ENCODE measurements at places on chromosomes 12 and 14.

GRCh38 chr12:67579662-67580003 lies 68.9 kb upstream of the DYRK2 start:
- no peak for DNase-seq

DNA sequence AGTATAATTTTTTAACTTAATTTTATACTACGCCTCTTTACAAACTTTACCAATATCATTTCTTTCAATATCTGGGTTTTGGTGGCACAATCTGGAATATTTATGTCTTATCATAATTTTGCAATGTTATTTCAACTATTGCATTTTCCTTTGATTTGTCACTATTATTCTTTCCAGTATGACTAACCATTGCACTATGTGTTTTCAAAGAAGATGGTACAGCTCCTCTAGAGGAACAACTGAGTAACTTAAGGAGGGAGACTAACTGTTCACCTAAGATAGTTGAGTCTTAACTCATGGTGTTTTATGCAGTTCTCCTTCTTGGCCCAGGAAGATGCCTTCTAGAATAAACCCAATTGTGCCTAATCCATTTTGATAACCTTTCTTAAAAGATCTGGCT lies 60.5 kb upstream of the KIF21A start:
- no peak for DNase-seq

DNA sequence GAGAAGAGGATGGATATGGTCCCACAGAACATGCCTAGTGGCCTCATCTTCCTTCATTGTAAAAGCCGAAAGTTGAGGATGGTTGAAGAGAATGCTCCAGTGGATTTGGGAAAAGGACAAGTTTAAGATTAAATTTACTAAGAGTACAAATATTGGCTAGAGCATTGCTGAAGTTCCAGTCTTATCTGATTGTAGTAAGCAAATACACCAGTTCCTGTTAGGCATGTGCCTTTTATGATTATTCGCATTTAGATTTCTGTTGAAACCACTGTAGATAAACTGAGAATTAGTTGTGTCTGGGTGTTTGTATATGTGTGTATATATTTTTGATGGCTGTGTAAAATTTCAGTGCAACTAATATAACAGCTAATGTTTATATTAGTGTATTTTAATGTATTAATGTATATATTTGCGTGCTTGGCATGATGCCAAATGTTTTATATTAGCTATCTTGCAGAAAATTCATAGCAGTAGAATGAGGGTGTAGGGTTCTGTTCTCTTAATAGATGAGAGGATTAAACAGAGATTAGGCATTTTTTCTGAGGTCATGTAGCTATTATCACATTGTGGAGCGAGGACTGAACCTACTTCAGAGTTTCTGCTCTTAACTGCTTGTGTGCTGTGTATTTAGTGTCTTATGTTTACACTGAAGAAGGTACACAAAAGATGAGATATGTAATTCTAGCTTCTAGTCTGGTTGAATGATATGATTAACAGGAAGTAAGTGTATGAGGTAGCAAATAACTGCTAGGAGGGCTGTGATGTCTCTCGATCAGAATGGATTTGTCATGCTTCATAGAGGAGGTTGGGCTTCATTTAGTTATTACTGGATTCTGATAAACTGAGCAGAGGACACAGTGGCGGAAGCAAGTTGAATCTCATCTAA lies 21.1 kb downstream of the FKBP3 start:
- DNase-seq = no peak

DNA sequence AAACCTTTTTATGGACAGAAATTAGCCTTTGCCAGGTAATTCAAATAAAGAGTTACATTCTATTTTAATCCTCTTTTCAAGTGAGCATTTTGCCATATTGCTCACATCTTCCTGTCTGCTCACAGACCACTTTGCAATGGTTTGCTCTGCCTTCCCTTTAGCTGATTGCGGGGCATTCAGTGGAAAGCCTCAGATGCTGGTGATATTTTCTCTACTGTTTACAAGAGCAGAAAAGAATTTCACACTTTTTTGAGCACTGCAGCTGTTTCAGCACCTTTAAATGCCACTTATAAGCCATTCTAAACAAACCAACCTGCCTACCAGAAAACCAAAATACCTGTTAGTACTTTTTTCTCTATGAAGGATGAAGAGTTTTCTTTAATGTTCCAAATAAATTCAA lies 195.7 kb upstream of the LRIG3 start:
- no peak for DNase-seq

DNA sequence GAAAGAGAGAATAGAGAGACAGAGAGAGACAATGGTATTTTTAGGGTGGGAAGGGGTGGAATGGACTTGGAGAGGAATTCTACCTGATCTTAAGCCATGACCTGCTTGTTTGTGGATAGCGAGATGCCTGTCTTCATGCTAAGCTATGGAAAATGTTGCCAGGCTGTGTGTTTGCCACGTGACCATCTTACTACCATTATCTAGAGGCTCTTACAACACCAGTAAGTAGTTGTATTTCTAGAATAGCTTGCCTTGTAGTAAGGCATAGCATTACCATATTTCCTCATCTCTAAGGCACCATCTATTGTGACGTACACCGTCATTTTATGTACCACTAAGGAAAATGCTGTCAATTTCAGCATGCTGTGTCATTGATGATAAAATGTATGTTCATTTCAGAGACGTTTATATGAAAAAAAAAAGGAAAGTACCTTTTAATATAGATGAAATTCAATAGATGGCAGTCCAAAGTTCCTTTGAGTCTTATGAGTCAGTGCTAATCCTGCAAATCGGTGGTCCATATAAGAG lies 75.6 kb upstream of the RASSF3 start:
- DNase-seq = no peak

All from activated CD4-positive, CD25-positive, alpha-beta regulatory T cell treated with anti-CD3 and anti-CD28 coated beads, Interleukin-2, amount 50 U/mL, for 16 hours (primary cell).